ENCODE measurements at places on chromosomes 7 and 10.

DNA sequence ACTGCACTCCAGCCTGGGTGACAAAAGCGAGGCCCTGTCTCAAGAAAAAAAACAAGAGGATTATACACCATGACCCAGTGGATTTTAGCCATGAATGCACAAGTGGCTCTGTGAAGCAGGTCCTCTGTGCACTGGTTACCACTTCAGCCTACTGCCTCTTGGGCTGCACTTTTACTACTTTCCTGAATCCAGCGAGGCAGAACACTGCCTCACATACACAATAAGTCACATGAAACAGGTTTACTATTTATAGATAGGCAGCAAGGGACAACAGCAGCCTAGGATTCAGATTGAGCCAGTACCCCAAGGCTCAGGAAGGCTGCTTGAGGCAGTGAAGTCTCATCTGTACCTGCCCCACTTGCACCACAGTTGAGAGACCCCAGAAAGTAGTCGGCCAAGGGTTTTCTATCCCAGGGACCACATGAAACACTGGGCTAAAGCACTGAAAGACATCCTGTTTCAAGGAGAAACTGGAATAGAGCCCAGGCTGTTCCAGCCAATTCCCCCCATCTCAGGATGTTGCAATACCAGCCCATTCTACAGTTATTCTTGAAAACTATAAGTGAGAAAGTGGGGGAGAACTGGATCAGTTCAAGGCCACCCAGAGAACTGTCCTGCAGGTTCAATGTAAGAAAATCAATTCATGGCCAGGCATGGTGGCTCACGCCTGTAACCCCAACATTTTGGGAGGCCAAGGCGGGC is 10.3 kb upstream of the OGDH start:
- no peak for DNase-seq

GRCh38 chr7:115910541-115911164 is 119.9 kb downstream of the TFEC start:
- peak; percentile 45 for DNase-seq

DNA sequence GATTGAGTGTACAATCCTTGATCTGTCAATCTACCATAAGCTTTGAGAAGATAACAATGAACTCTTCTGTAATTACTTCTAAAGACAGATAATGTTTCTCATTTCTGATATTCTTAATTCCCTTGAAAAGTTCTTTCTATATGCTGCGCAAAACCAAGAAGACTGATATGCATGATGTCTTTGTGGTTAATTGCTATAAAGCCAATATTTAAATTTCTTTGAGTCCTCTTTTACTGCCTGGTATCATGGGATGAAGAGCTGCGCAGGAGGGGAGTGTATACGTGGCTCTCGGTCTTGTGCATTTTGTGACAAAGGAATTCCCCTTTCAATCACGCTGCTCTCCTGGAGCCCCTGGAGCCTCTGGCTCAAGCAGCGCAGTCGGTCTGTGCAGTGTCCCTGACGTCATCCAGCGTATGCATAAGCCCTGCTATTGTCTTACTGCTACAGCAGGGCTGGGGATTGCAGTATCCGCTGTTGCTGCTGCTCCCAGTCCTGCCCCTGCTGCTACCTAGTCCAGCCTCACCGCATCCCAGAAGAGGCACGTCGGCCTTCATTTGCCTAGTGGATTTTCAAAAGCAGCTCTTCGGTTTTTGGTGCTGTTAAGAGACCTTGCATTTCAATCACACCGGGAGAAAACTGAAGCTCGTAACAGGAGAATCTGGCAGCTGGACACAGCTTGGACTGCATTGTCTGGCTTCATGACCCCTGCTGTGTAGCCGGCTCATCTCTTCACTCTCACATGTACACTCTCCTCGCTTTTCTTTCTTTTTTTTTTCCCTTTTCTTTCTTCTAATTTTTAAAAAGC is 66.7 kb downstream of the ST7 start:
- DNase-seq, result peak; percentile 90

GRCh38 chr7:117087639-117088396 is 134.5 kb downstream of the ST7 start:
- DNase-seq, result no peak

DNA sequence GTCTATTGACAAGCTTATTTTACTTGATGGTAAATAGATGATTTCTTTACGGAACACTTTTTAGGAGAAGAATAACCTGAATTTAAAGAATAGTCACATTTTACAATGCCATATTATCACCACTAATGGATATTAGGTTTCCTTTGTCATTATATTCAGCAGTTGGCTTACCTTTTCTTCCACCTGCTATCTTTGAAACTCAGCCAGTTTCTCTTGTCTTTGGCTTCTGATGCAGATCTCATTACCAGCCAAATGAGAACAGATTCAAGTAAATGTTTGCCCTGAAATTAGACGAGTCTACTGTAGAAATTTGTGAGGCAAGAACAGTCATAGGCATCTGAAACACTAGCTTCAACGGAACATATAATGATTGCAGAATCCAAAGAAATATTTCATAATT is 85.5 kb upstream of the OIT3 start:
- no peak for DNase-seq

GRCh38 chr7:157445956-157446295 is 109.1 kb downstream of the DNAJB6 start:
- no peak for DNase-seq

- DNase-seq, result peak; percentile 89
Observed at GRCh38 chr7:148303295-148304082, 287.1 kb upstream of the C7orf33 start.

GRCh38 chr7:69814421-69814962 is 216.2 kb downstream of the AUTS2 start:
- DNase-seq, result peak; percentile 90

DNA sequence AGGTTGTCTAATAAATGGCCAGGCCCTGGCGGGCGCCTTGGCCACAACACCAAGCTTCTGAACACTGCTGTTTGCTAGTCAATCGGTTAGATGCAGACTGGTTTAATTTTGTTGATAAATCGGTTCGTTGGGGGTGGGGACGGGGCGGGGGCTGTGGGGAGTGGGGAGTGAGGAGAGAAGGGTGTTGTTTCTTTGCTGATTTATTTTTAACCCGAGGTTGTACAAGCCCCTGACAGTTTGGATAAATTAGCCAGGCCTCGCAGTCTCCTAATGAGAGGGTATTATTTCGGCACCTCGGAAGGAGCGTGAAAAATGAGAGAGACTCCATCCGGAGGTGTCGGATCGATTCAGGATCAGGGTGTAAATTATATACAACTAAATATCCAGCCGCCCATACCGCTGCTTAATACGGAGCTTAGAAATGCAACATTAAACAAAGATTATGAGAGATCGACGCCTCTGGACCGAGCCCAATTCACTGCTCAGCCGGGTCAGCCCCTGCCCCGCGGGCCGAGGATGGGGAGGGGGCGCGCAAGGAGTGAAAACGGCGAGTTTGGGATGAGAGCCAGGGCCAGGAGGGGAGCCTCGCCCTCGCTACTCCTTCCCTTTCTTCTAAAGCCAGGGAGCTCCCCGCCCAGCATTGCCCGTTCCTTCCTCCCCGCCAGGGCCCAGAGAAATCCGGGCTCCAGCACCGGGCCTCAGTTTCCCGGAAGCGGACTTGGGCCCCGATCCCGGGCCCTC is 8.0 kb downstream of the UNCX start:
- no peak for DNase-seq

GRCh38 chr10:50508315-50509051 is 115.3 kb downstream of the SGMS1 start:
- DNase-seq, result no peak

DNA sequence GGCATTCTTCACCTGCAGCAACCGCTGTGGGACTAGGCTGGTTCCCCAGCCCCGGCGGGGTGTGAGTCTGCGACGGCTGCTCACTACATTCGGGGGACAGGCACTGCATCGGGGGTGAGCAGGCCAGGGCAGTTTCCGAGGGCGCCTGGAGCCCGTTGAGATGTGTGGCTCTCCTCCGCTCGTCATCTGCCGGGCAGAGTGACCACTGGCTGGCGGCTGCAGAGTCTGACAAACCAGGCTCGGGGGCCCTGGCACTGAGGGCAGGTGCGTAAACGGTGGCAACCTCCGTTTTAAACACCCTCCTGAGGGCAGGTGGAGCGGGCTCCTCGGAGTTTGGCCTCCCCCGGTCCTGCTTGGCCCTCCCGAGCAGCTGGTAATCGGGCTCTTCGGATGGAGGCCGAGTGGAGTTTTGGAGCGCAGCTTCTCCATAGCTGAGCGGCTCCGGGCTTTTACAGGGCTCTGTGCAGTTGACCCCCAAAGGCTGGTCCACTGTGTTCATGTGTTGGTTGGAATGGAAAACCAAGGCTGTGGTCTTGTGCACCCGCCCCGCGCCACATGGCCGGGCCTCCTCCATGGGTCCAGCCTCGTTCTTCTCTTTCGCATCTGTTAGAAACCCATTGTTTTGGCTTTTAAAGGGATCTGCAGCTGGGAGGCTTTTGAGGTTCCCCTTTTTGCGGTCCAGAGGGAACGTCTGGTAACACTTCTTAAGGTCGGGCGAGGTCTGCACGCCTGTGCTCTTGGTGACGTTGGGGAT is 20.9 kb downstream of the INSYN2A start:
- DNase-seq, result no peak

DNA sequence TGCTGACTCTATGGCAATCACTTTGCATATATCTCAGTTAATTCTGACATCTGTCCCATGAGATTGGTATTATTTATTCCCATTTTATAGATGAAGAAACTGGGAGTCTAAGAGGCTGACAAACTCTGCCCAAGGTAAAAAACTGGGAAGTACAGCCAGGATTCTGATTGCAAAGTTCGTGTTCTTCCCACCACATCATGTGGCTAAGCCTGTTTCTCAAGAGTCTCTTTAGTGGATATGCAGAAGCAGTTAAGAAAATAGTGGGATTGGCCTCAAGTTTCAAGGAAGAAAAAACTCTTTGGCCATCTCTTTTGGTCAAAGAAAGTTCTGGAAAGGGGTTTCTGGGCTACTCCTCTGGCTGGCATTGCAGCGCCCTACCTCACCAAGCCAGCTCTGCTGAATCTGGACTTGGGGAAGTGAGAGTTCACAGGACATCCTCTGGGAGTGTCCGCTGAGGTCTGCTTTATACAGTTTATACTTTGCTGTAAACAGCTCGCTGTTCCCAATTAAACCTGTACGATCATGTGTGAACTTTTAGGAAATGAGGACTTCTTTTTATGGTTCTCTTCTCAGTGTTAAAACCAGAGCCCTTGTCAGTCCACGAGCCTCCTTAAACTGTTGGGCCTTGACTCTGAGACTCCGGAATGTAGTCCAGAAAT is 12.2 kb upstream of the BMPR1A start:
- no peak for DNase-seq

- DNase-seq, result peak; percentile 74
Observed at GRCh38 chr7:98119256-98119918, 12.7 kb downstream of the LMTK2 start.

- DNase-seq, result no peak
Observed at GRCh38 chr10:71880425-71881306, 29.6 kb upstream of the PSAP start.

GRCh38 chr7:102317231-102318059 is 30.8 kb downstream of the SH2B2 start:
- DNase-seq, result no peak

GRCh38 chr10:2456834-2457233 is 610.5 kb upstream of the PFKP start:
- no peak for DNase-seq

GRCh38 chr7:86776136-86776535 is 132.4 kb downstream of the GRM3 start:
- no peak for DNase-seq

GRCh38 chr10:100607439-100607838 is 71.7 kb downstream of the HIF1AN start:
- DNase-seq, result no peak

DNA sequence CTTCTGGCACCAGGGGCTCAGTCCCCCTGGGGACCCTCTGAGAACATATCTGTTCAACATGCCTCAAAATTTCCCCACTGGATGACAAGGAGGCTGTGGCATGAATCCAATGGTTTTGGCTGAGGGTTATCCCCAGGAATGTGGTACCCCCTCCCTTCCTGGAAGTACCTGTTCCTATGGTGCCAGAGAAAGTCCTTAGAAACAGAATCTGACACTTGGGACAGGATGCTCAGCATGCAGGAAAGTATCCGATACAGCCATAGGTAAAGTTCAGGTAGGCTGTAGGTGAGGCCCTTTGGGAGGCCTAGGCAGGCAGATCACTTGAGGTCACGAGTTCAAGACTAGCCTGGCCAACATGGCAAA is 42.7 kb upstream of the A1CF start:
- no peak for DNase-seq

DNA sequence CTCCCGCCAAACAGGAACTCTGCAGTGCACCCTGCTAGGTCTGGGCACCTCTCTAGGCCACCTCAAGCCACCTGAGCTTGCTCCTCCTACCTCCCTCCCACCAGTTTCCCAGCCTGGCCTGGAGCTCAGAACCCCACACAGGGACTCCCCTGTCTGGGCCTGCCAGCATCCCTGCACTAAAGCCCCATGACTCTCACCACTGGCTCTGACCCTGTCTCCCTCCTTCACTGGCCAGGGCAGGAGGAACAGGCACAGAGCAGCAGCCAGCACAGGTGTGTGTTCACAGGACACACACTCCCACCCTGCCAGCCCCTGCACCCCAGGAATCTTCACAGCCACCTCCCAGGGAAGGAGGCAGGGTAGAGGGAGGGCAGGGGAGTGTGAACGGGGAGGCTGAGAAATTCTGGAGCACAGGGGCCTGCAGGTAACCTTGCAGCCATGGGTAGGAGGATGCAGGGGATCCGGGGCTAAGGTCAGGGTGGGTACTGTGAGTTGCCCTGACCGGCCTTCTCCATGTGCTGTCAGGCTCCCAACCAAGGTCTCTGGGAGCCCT is 13.9 kb upstream of the ANTXRL start:
- DNase-seq, result no peak

DNA sequence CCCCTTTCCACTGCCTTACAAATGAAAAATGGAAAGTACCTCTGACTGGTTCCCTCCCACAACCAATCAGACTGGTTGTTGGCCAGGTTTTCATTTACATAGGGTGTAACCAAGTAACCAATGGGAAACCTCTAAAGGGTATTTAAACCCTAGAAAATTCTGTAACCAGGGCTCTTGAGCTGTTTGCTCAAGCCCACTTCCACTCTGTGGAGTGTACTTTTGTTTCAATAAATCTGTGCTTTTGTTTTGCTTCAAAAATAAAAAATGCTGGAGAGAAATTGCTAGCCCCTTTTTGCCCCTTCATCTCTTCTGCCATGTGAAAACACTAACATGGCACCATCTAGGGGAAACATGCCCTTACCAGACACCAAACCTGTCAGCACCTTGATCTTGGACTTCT is 129.5 kb downstream of the AHR start:
- no peak for DNase-seq

GRCh38 chr7:135166338-135166990 is 4.0 kb downstream of the CYREN start:
- no peak for DNase-seq
